Activated CD4-positive, alpha-beta T cell treated with anti-CD3 and anti-CD28 coated beads, Interleukin-2, amount 10 ng/mL, durations not matched to agents 24 days and 14 days (primary cell): ENCODE measurements at places on chromosomes 1 and 21. TPM values are rescaled to one million over a fixed set of nuclear protein-coding genes. Genes with fewer than 3 reads are reported as not detected.
A peak's percentile ranks its signal among the peaks of the same experiment; 100 is the strongest.

DNA sequence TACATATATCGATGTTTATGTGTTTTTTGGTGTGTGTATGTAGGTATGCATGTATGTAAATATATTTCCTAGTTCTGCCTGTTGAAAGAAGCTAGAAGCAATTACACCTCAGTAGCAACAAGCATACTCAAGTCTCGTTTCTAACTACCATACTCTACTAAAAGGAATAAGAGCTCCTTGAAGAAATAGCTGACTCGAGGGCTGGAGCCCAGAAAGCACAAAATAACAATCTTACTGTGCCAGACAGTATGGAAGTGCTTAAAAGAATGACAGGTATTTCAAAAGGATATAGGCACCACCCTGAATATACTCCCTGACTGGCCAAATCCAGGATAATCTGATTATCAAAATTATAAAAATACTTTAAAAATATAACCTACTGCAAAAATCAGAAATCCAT is 23.2 kb downstream of the FUBP1 start:
- no peak for DNase-seq

DNA sequence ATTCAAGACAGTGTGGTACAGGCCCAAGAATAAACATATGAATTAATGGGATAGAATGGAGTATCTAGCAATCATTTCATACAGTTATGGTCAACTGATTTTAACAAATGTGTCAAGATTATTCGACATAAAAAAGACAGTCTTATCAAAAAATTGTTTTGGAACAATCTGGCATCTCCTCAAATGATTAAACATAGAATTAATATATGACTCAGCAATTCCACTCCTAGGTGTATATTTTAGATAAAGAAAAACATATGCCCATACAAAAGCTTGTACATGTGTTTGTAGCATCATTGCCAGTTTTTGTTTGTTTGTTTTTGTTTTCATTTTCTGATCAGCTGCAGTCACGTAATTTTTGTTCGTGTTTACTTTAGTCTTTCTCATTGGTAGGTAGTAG is 1188.3 kb downstream of the BRINP3 start:
- no peak for DNase-seq

GRCh38 chr1:15023205-15023604 is 130.3 kb upstream of the TMEM51 start:
- DNase-seq = no peak

Gene OR14K1
- not detected in 2 replicates for total RNA-seq

Gene CNST
- total RNA-seq = 26.4 and 28.5 TPM in 2 replicates

GRCh38 chr1:205500240-205501233 is 3.9 kb upstream of the CDK18 start:
- no peak for DNase-seq

Gene TCEA3
- total RNA-seq = 6.7 and 7.8 TPM in 2 replicates

DNA sequence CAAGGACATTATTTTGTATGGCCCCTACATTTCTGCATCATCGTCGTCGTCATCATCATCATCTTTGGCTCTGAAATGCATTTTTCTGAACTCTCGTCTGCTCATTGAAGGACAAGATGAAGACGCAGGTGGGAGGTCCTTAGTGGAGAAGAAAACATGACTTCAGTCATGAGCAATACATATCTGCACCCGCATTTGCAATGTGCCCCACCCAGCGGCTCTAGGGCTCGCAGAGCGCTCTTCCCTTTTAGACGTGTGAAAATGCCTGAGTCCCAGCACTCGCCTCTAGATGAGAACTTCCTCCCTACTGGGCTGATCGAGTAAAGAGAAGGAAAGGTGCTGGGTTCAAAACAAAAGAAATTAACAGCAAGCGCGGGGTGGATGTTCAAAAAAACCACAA is 10.1 kb downstream of the C1orf174 start:
- DNase-seq = no peak

Gene ATP1A4
- total RNA-seq = not detected in 2 replicates

DNA sequence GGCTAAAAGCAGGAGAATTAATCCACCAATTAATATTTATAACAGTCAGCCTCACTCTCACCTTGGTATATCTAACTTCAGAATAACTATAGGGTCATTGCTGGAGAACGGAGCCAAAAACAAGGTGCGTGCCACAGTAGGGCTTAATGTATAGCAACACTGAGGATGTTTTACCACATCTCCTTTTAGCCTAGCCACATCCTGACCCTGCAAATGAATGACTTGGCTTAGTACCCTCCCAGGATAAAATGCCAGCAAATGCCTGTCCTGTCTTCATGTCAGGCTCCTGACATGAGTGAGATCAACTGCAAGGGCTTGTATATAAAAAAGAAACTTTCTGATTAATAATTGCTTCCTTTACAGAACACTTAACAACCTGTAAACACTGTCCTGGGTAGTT is 2.7 kb upstream of the CDC42BPA start:
- no peak for DNase-seq

Gene EXTL1
- total RNA-seq = not detected in 2 replicates

- DNase-seq = no peak
Measured at GRCh38 chr1:203156280-203156679, 19.3 kb downstream of the MYBPH start.

DNA sequence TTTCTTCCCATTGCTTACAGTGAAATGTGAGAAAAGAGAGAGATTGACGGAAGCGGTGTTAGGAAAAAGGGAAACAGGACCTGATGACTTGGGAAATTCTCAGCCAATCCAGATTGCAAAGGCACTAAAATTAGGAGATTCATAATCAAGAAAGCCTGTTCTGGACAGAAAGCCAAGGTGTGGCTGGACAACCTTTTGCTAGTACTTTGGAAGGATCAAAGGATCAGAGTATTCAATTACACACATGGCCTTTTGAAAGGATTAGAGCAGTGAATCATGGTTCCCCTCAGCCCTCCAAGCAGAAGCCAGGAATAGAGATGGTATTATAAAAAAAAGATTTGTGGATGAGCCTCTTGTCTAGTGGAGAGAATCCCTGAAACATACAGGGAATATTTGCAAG is 669.8 kb upstream of the ADAMTS5 start:
- no peak for DNase-seq

- DNase-seq = no peak
Measured at GRCh38 chr1:164559342-164560051, 513 bp downstream of the PBX1 start.

Gene NBPF6
- total RNA-seq = 0.26 and 0.40 TPM in 2 replicates

GRCh38 chr1:44389437-44389836 is 15.6 kb upstream of the RNF220 start:
- DNase-seq = no peak

Gene NUDT4B
- total RNA-seq = 0.36 and 0.47 TPM in 2 replicates

Gene RCAN1
- total RNA-seq = 15.7 and 17.6 TPM in 2 replicates

DNA sequence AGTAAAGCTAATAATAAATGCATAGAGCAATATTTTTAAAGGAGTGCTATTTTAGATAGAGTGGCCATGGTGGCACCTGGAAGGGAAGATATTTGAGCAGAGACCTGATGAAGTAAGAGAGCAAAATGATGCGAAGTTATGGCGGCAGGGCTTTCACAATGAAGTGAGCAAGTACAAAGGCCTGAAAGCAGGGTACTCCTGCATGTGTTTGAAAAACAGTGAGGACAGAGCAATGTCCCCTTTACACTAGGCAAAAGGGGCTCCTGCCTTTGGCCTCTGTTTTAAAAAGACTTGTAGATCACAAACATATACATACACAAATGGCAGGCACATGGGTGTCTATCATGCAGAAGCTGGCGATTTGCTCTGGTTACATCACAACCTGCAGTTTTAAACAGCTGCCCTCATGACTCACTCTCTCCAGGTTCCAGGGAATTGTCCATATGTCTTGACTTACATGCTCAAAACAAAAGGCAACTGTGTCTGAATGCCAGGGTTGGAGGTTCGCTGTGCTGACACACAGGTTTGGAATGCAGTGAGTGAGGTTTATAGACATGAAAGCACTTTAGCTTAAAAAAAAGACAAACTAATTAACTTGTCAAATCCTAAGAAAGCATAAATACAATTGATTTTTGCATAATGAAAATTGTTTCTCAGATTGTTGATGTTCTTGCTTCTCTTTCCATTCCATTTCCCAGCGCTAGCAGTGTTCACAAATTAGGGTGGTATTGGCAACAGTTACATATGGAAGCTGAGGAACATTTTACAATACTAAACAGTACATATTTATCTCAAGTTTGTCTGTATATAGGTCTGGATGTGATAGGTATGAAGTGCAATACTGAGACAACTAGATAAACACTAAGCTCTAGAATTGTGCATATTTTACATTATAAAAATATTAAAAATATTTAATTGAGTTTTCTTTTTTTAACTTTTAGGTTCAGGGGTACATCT is 313.9 kb downstream of the BARHL2 start:
- peak; percentile 38 for DNase-seq

Gene BTBD19
- total RNA-seq = 22.2 and 22.7 TPM in 2 replicates

DNA sequence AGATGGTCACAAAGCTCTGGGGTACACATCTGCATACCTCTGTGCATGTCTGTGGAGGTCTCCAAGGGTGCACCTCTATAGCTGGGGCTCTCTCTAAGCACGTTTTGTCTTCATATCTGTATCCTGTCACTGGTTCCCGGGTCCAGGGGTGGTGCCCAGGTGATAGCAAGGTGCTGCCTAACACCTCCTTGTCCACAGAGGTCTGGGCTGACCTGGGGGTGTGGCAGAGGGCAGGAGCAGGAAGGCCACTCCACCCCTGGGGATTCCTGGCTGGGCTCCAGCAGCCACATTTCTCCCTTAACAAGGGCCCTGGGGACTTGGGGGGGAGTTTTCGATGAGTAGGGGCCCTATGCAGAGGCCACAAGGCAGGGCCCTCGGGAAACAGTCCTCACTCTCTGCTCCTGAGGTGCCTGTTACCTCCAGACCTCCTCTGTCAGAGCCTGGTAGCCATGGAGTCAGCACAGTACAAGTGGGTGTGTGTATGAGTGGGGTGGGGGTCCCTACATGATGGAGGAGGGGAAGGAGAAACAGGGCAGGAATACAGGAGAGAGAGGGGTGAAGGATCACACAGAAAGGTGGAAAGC is 7.0 kb upstream of the CDCP2 start:
- DNase-seq = no peak

Gene BMP8B
- 0.37 and 0.43 TPM in 2 replicates for total RNA-seq

DNA sequence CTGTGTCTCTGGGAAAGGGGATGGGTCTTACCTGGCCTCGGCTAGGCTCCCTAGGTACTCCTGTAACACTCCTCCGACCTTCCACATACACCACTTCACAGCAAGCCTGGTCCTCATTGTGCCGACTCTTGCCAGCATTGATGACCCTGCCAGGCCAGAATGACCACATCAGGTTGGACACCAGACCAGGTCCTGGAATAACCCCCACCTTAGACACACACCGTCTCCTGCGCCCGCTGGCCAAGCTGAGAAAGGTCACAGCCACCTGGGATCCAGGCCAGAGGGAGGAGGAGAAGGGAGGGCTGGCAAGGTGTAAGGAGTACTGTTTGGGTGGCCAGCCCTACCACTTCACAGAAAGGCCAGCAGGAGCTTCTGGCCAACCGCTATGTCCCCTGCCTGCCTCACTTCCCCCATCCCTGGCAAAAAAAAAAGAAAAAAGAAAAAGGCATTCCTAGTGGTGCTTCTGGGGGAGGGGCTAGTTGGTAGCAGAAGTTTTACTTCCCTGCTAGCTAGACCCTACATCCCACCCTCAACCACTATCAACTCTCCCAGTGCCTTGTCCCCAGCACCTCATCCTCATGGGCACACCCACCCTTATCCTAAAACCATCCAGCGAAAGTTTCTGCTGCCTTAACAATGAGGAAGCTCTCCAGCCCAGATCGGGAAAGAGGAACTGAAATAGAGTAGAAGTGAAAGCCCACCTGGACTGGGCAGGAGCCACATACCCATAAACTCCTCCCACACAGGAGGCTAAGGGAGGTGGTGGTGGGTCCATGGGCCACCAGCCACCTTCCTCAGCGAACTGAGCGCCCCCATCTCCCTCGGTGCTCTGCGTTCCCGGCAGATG is 1.4 kb downstream of the PPM1J start:
- DNase-seq = no peak

Gene KCNN3
- total RNA-seq = 0.35 and 0.54 TPM in 2 replicates

GRCh38 chr1:26302733-26303405 is 3.6 kb downstream of the UBXN11 start:
- no peak for DNase-seq

Gene PKP1
- not detected in 2 replicates for total RNA-seq

Gene NEK2
- total RNA-seq = 18.0 and 18.2 TPM in 2 replicates

- no peak for DNase-seq
Measured at GRCh38 chr1:193929374-193930033, 743.1 kb upstream of the B3GALT2 start.

DNA sequence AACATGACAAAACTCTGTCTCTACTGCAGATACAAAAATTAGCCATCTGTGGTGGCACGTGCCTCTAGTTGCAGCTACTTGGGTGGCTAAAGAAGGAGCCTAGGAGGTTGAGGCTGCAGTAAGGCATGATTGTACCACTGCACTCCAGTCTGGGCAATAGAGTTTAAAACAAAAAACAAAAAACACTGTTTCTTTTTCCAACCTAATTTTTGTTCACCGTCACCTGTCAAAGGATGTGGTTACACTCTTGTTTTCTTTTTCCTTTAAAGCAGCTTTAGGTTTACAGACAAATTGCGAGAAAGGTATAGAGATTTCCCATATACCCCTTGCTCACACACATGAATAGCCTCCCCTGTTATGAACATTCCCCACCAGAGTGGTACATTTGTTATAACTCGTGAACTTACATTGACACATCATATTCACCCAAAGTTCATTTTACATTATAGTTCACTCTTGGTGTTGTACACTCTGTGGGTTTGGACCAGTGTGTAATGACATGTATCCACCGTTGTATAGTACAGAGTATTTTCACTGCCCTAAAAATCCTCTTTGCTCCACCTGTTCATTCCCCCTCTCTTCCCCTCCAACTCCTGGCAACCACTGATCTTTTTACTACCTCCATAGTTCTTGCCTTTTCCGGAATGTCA is 26.2 kb downstream of the SMG7 start:
- DNase-seq = peak; percentile 69

GRCh38 chr1:20660363-20660762 is 806 bp downstream of the DDOST start:
- DNase-seq = no peak

DNA sequence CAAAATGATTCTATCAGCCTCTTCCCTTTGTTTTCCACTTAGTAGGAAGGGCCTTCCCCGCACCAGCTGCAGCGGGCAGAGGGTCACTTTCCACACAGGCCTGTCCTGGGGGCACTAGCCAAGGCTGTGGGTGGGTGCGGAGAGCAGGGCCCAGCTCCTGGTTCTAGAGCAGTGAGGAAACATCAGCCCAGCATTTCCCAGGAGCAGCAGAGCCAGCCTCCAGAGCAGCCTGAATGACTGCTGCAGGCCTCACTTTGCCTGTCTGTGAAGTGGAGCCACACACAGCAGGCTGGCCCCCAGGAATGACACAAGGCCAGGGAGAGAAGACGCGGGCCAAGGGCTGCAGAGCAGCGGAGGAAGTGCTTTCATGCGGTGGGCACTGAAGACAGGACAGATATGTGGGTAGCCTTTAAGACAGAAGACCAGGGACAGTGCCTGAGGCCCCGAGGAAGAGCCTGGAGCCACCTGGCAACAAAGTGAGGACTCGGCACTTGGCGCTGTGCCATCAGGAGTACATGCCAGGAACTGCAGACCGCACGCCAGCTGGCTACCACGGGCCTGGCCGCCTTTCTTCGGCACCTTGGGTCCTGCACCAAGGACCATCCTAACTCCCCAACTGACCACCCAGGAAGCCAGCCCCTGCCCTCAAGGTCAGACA is 42.0 kb downstream of the ACOT7 start:
- no peak for DNase-seq

- DNase-seq = no peak
Measured at GRCh38 chr1:154682254-154682653, 74.3 kb upstream of the ADAR start.

Gene OR2L13
- total RNA-seq = not detected in 2 replicates

Gene RIT1
- 17.9 and 21.7 TPM in 2 replicates for total RNA-seq
